ENCODE measurements at places on chromosomes 11 and 22.

DNA sequence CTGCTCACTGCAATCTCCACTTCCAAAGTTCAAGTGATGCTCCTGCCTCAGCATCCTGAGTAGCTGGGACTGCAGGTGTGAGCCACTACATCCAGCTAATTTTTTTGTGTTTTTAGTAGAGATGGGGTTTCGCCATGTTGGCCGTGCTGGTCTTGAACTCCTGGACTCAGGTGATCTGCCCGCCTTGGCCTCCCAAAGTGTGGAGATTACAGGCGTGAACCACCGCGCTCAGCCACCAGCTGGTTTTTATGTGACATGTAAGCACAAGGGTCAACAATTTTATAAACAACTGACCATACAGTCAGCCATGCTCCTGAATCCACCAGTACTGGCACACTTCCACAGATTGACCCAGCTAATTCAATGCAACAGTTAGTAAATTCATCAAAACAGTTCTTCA lies 526.3 kb upstream of the LRRC4C start:
- DNase-seq = no peak

DNA sequence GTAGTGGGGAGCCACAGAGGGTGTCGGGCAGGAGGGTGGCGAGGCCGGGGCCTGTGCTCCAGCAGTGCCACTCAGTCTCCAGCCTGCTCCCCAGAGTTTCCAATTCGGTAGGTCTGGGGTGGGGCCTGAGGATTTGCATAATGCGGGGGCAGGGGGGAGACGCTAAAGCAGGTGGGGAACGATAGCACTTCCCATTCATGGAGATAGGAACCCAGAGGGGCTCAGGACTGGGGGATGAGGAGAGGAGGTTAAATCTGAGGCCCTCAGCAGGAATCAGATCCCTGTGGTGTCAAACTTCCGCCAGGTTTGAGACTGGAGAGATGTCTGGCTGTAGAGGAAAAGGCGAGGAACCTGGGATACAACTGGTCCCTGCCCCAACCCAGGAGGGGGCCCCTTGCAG lies 29.8 kb downstream of the WNT11 start:
- DNase-seq = no peak

GRCh38 chr11:69614085-69614484 lies 26.9 kb upstream of the CCND1 start:
- DNase-seq = no peak

- no peak for DNase-seq
These were observed 248.4 kb upstream of the B3GAT1 start for GRCh38 chr11:134660416-134660815.

DNA sequence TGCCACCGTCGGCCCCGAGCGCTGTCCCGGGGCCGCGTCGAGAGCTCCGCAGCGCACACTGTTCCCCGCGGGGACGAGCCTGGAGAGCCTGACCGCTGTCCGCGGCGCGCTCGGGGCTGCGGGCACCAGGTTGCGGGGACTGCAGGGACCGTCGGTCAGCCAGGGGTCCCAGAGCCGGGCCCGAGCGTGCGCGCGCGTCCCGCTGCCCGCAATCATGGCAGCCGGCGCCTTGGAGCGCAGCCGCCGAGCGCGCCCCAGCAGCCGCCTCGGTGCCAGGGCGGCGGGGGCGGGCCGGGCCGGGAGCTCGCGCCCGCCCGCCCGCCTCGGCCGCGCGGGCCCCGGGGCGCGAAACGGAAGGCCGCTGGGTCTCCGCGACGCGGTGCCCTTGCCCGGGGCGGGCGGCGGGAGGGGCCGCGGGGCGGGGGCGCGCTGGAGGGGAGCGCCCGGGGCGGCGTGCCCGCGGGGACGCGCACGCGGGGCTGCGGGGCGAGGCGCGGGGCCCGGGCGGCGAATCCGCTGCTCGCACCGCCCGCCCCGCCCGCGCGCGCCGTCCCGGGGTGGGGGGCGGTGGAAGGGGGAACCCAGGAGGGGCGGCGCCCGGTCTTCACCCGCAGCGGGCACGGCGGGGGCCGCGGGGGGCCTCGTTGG lies 79.4 kb upstream of the PPARA start:
- peak; percentile 72 for DNase-seq

GRCh38 chr11:95877291-95877690 lies 46.6 kb downstream of the MTMR2 start:
- DNase-seq = peak; percentile 99

DNA sequence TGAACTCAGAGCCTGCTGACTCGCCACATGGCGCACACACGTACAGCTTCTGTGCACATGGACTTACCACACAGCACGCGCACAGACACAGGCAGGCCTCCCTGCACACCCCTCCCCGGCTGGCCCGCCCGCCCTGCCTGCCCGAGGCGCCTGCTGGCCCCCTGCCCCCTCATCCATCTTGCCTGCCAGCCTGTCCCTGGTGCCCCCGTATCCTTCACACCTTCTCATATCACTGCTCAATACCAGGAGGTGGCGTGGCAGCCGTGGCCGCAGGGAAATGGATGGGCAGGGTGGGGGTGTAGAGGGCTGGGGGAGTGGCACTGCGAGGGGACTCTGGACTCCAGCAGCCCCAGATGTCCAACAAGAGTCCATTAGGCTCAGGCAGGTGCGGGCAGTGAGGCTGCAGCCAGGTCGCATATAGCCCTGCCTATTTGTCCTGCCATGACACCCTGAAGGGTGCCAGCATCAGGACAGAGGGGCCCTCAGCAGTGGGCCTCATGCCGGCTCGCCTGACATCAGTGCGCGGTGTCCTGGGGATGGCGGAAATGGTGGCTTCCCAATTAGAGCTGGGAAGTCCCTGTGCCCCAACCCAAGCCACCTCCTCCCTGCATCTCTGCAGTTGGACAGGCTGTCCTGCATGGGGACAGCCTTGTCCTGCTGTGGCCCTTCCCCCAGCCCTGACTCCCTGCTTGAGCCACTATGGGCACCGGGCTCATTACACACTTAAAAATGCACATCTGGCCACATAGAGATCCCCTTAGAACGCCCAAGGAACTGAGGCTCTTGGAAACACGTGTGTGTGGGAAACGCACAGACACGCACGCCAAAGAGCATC lies 2.0 kb upstream of the TBX10 start:
- DNase-seq = no peak

GRCh38 chr11:1291295-1292017 lies 18.0 kb downstream of the TOLLIP start:
- DNase-seq = no peak

- DNase-seq = no peak
These were observed 192.8 kb downstream of the GRIK4 start for GRCh38 chr11:120704256-120704750.

- DNase-seq = no peak
These were observed 27.7 kb upstream of the ETS1 start for GRCh38 chr11:128615076-128615475.

DNA sequence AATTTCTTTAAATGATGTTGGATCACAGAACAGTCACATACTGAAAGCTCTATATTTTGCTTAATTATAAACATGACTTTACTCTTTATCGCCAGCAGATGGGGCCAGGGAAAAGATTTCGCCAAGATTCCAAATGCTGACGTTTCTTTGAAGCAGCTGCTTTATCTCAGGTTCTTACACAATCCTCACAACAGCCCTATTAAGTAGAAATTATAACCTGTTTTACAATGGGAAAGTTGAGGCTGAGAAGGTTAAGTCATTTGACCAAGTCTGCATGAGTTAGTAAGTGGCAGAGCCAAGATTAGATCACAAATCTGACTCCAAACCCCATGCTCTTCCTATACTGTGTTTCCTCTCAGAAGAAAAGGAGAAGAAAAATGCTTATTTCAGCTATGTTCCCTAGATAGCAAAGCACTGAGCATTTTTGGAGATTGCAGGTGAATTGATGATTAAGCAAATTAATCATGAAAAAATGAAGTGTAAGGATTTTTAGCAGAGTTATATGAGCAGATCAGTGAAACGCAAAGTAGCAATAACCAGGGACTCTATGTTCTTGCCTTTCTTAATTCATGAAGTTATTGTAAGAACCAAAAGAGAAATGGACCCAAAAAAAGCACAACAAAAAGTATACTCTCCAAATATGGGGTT lies 79.0 kb downstream of the AASDHPPT start:
- peak; percentile 77 for DNase-seq

DNA sequence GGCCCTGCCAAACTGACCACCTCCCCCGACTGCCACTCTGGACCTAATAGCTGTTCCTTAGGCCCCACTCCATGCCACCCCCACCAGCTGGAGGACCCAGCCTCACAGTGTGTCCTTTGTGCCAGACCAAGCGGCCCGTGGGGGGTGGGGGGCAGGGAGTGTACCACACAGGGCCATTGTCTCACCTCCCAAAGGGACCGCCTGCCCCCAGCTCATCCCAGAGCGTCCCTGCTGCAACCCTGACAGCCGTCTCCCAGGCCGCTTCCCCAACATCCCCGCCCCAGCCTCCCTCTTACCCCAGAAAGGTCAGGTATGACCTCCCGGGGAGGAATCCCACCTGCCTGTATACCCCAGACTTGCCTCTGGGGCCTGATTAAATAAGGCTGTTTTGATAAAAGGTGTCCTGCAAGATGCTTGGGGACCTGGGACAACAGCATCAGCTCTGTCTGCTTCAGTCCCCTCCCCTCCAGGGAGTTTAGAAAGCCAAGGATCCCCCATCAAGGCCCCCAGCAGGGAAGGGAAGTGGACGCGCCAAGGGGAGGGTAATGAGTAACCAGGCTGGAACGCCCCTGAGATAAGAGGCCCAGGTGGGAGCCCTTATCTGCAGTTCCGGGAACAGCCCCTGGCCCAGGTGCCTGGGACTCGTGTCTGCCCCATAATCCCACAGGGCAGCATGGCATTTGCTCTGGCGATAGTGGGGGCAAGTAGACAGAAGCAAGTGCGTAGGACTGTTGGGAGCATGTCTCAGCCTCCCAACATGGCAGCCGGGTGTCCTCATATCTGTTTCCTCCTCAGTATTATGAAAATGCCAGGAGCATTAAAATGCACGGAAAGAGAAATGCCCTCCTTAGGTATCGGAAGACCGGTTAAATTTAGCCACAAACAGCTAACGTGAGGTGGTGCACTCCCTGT lies 9.0 kb downstream of the CDC42EP1 start:
- no peak for DNase-seq

DNA sequence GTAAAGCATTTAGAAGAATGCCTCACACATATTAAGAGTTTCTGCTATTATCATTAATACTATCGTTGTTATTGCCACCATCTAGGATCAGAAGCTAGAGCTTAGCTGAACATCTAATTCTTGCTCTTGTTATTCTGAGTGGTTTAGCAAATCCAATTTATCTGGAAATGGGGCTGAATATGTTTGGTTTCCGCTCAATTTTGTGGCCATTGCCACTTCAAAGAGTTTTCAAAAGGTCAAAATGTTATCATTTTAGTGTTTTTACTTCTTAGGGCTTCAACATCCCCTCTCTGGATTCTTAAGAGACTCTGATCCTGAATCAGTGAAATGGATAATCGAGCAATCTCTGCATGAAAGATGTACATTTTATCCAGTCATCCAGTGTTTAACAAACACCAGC lies 10.2 kb upstream of the PIK3IP1 start:
- DNase-seq = no peak

- DNase-seq = no peak
These were observed 53.0 kb downstream of the KREMEN1 start for GRCh38 chr22:29125844-29126243.

DNA sequence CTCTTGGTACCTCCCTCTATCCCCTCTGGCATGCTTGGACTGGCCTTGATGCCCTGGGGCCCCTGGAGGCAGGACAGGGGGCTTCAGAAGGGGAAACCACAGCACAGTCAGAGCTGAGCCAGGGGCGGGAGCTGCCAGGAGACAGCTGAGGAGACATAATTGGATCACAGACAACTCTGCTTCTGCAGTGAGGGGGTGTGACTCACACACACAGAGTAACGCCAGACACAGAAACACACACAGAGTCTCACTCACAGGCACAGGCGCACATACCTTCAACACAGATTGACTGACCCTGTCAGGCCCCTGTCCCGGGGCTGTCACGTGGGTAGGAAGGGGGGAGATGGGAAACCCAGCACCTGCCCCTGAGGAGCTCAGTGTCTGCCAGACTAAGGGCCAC lies 20.6 kb downstream of the STARD10 start:
- DNase-seq = peak; percentile 86

DNA sequence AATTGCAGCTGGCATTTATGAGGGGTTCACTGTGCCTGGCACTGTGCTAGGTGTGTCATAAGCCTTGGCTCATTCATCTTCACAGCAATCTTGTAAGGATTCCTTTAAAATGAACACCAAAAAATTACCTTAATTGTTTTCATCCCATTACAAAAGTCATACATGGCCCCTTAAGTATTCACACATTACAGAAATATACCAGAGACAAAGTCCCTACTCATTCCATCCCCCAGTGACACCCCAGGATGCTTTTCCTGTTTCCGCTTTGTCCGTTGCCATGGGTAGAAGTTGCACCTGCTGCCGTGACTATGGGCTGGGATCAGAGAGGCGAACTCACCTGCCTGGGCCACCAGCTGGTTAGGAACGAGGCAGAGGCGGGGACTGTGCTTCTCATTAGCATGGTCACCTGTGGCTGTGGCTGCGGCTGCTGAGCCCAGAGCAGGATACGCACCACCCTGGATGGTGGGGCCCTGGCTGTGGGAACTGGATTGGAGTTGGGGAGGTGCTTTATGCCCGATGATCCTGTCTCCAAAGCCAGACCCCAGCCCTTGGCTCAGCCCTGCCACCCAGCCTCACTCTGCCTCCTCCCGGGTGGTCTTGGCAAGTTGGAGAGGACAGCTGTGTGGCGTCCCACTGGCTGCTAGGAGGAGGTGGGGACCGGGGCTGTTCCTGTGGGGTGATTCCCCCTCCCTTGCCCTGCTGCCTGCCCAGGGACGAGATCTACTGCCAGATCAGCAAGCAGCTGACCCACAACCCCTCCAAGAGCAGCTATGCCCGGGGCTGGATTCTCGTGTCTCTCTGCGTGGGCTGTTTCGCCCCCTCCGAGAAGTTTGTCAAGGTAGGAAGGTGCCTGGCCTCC lies 60.8 kb downstream of the MYO7A start:
- no peak for DNase-seq

DNA sequence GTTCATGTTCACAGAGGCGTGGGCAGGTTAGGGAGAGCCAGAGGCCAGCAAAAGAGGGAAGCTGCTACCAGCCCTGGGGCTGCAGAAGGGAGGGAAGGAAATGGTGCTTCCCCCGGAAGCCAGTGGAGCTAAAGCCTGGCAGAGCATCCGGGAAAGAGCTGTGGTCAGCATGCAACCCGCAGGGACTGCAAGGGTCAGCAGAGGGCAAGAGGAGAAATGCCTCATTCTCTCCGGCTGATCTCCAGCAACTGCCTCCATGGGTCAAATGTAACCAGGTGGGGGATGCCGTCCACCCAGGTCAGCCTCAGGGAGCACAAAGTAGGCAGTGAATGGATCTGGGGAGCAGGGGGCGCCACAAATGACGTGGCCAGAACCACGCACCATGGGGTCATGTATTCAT lies 36.9 kb upstream of the PRR5 start:
- no peak for DNase-seq

GRCh38 chr22:50414476-50415248 lies 60.2 kb downstream of the SBF1 start:
- DNase-seq = no peak

- peak; percentile 57 for DNase-seq
These were observed 158.5 kb downstream of the WNT11 start for GRCh38 chr11:76047766-76048165.

DNA sequence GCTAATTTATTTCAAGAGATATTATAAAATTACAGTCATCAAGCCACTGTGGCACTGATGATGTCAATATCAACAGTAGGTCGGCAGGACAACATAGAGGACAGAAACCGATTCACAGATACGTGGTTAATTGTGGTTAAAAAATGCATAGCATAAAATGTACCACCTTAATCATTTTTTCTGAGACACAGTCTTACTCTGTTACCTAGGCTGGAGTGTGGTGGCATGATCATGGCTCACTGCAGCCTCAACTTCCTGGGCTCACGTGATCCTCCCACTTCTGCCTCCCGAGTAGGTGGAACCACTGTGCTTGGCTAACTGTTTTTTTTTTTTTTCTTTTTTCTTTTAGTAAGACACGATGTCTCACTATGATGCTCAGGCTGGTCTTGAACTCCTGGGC lies 21.0 kb upstream of the TOLLIP start:
- DNase-seq = no peak
